Brain microvascular endothelial cell (primary cell): ENCODE measurements at places on chromosomes 7 and 10.

GRCh38 chr10:30373596-30374327 lies 24.7 kb upstream of the MTPAP start:
- no peak for DNase-seq

- DNase-seq = no peak
These were observed 252.7 kb downstream of the KIF20B start for GRCh38 chr10:89954061-89954460.

GRCh38 chr10:1923586-1923985 lies 186.3 kb upstream of the ADARB2 start:
- no peak for DNase-seq

- no peak for DNase-seq
These were observed 285.6 kb upstream of the SORCS1 start for GRCh38 chr10:107450056-107450455.

- DNase-seq = no peak
These were observed 204.0 kb downstream of the FZD1 start for GRCh38 chr7:91468256-91468655.

- DNase-seq = no peak
These were observed 282.3 kb upstream of the DKK1 start for GRCh38 chr10:52031771-52032170.

DNA sequence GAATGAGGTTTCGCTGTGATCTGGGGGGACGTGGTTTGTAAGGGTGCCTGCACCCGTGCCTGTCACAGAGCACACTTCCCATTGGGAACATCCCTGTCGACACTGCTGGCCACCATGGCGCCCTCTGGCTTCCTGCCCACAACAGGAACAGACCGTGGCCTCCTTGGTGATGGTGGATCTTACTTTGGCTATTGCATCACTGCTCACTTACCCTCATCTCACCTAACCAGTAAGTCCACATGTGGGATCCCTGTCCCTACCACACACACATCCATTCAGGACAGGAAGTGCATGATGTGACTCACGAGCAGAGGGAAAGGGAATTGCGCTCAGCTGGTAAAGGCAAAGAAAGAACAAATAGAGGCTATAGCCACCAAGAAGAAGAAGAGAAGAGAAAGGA lies 26.2 kb upstream of the SEC61G start:
- DNase-seq = no peak

GRCh38 chr10:88926566-88927415 lies 25.8 kb downstream of the ACTA2 start:
- DNase-seq = peak; percentile 73

GRCh38 chr7:2272031-2272430 lies 30.0 kb downstream of the NUDT1 start:
- no peak for DNase-seq

- no peak for DNase-seq
These were observed 411.6 kb downstream of the PLXNA4 start for GRCh38 chr7:132164558-132165125.

- no peak for DNase-seq
These were observed 83.5 kb upstream of the LRRTM3 start for GRCh38 chr10:66842371-66842770.

GRCh38 chr7:146455091-146455655 lies 338.6 kb downstream of the CNTNAP2 start:
- DNase-seq = no peak

GRCh38 chr10:106255111-106255678 lies 909.3 kb downstream of the SORCS1 start:
- DNase-seq = no peak

DNA sequence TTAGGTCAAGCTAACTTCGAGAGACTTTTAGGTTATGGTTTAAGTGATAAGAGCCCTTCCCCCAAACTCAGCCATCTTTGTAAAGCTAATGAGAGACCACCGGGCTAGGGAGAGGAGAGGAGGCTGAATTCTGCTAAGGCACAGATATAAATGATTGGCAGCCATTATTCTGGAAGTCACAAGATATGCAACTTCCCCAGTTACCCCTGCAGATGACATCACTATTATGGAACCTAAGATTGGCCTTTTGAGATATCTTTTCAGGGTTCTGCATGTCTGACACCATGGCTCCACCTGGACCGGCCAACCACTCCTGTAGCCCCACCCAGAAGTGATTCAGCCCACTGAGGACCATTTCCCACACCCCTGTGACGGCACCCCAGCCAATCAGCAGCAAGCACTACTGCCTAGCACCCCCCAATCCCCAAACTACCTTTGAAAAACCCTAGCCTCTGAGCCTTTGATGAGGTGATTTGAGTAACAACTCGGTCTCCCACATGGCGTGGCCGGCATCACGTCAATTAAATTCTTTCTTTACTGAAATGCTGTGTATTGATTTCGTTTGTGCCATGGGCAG lies 14.4 kb downstream of the VIPR2 start:
- DNase-seq = no peak

DNA sequence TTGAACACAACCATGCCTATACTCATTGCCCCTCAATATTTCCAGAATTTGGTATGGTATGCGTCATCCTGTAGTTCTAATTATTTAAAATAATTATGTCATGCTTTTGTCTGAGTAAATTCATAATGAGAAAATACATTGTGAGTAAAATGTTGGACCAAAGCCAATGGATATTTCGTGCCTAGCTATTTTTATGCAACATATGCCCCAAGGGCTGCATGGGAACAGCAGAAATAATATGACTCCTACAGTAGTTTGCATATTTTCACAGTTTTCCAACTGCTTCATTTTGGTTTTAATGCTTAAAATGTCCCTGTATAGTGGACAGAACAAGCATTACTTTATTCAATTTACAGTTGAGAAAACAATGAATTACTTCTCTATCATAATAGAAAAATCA lies 1115.6 kb upstream of the GHITM start:
- no peak for DNase-seq

GRCh38 chr10:68261132-68261856 lies 29.4 kb upstream of the ATOH7 start:
- no peak for DNase-seq

- no peak for DNase-seq
These were observed 10.8 kb upstream of the ZNF862 start for GRCh38 chr7:149827089-149827981.

DNA sequence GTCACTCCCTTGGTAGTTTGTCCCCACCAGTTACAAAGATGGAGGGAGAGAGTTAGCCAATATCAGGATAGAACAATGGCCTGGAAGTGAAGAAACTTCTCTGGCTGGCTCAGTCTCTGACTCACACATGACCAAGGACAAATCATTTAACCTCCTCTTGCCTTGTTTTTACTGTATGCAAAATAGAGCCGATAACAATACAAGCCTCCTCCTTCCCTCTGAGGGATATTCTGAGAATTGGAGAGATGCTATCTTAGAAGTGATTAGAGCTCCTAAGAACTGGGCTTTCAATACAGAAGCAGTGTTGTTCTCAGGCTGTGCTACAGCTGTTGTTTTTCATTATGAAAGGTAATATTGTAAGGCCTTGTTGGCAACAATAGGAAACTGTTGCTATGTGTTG lies 87.7 kb upstream of the EGR2 start:
- peak; percentile 44 for DNase-seq

GRCh38 chr10:75606203-75606779 lies 174.9 kb downstream of the LRMDA start:
- DNase-seq = no peak

GRCh38 chr10:115136616-115137015 lies 43.5 kb downstream of the ATRNL1 start:
- no peak for DNase-seq

DNA sequence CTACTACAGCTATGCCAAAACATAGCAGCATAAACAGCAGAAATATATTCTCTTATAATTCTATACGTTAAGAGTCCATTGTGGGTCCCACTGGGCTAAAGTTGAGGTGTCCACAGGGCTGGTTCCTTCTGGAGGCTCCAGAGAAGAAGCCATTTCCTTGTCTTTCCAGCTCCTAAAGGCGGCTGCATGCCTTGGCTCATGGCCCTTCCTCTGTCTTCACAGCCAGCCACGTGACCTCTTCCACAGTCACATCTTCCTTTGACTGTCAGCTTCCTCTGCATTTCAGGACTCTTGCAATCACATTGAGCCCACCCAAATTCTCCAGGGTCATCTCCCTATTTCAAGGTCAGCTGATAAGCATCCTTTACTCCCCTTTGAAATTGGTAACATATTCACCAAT lies 17.2 kb downstream of the NACAD start:
- no peak for DNase-seq

GRCh38 chr10:66783316-66783715 lies 142.5 kb upstream of the LRRTM3 start:
- DNase-seq = peak; percentile 21

GRCh38 chr10:103540722-103541121 lies 47.2 kb downstream of the NEURL1 start:
- no peak for DNase-seq

DNA sequence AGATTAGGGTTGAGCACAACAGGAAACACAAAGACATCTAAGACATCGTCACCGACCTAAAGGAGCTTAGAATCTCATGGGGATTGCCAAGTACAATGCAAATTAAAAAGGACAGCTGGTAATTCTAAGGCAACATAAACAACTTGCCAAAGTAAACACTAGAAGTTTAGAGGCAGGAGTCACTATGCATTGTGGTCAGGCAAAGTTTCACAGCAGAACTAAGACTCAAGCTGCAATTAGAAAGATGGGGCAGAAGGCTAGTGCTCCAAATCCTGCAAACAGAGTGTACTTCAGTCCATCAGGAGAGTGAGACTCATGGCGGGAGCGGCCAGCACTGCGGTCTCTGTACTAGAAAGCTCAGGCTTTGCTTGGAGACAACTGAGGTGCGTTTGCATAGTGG lies 52.7 kb downstream of the HIPK2 start:
- peak; percentile 68 for DNase-seq

- no peak for DNase-seq
These were observed 16.1 kb downstream of the BRAT1 start for GRCh38 chr7:2539031-2539911.

DNA sequence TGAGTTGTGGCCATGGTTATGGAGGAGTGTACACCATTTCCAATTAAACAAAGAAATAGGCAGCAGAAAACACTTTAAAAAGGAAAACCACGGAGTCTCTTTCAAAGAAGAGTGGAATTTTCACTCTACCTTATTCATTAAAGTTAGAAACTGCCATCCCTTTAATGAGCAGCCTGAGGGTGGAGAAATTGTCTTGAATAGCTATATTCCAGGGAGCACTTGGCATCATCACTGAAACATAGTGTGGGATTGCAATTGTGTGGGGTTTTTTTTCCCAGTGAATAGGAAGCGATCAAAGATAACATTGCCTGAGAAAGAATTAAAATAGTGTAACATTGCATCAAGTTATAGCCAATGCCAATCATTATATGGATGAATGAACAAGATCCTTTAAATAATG lies 191.6 kb downstream of the TEX36 start:
- DNase-seq = no peak

DNA sequence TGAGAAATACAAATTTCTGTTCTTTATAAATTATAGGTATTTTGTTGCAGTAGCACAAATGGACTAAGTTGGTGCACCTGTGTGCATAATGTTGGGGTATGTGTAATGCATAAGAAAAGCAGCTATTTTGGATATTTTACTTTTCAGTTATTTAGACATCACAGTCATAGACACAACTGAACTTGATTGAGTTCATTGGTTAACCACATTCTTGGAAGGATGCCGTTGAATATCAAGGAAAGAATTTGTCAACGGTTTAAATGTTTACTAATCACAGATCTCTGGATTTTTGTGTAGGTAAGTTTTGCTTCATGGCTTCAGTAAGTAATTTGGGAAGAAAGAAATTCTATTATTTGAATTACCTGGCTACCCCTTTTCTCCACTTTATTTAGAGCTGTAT lies 4.1 kb downstream of the OTUD1 start:
- no peak for DNase-seq

- DNase-seq = no peak
These were observed 144.6 kb upstream of the TMEM106B start for GRCh38 chr7:12066521-12066920.

GRCh38 chr10:34181553-34182300 lies 633.4 kb downstream of the PARD3 start:
- DNase-seq = no peak

GRCh38 chr7:30859940-30860496 lies 51.6 kb upstream of the AQP1 start:
- no peak for DNase-seq

DNA sequence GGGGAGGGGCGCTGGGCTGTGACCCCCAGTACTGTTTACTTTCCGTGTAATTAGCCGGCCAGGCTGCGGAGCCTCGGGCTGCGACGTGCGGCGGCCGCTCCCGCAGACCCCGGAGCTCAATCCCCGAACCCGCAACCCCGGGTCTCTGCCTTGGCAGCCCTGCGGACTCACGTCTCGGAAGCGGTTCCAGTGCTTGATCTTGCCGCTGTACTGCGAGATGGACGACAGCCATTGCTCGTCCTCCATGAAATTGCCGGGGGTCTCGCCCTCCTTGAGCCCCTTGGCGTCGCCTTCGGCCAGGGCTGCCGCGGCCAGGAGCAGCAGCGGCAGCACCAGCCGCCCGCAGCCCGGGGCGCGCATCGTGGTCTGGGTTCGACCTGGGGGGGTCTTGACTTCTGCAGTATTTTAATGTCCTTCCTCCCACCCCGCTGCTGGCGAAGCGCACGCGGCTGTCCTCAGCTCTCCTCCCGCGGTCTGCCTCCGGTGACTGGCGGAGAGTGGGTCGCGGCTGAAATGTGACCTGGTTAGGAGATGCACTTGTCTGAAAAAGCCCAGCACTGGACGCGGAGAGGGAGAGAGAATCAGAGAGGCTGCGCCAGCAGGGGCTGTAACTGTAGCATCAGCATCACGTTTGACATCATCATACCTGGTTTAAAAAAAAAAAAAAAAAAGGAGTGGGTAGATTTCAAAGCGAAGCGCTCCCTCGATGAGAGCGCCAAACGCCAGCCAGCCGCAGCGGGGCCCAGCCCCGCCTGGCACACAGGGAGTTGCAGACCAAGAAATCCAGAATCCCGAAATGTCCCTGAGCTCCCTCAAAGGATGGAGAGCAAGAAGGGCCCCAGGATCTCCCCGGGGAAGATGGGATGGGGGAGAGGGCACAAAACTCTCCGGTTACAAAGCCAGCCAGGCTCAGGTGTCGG lies at the start of gene SPOCK2:
Gene SPOCK2 (minus strand): TSS at position 583 of the 920 bp plus-strand sequence. CDS start 223 bp downstream, at position 360.
- no peak for DNase-seq

DNA sequence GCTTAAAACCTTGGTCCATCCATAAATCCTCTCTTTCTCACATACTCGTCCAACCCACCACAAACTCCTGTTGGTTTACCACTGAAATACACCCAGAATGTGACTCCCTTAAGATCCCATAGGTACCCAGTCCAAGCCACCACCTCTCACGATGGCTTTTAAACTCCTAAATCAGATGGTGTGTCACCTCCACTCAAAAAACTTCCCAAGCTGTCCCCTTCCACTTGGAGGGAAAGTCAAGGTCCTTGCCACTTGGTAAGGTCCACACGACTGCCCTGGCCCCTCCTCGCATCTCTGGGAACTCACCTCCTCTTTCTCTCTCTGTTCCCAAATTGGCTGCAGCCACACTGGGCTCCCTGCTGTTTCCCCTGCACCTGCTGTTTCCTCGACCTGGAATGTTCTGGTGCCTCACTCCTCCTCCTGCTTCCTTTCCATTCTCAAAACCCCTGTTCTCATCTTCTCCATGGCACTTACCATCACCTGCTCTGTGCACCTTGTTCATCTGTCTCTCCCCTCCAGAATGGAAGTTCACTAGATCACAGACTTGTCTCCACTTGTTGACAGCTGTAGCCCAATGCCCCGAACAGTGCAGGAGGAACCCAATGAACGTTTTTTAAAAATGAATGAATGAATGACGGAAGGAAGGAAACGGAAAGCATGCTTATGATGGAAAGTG lies 23.0 kb downstream of the ZFAND2A start:
- no peak for DNase-seq
